ENCODE measurements at places on chromosomes 16 and 17.

DNA sequence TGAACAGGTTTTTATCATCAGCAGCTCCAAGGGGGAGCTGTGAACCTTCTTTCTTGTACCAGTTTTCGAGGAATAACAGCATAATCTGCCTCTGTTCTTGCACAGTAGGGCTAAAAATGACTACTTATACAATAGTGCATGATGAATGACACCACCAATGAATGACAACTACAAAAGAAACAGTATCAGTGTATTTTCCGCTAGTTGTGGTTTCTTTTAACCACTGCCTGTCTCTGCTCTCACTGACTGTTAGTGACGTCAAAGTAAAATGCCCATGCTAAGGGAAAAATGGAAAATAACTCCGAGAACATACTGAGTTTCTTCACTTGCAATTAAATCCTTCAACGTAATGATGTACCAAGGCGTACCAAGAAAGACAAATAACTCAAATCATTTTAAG is 294.9 kb downstream of the MAP2K6 start:
- no peak for DNase-seq

DNA sequence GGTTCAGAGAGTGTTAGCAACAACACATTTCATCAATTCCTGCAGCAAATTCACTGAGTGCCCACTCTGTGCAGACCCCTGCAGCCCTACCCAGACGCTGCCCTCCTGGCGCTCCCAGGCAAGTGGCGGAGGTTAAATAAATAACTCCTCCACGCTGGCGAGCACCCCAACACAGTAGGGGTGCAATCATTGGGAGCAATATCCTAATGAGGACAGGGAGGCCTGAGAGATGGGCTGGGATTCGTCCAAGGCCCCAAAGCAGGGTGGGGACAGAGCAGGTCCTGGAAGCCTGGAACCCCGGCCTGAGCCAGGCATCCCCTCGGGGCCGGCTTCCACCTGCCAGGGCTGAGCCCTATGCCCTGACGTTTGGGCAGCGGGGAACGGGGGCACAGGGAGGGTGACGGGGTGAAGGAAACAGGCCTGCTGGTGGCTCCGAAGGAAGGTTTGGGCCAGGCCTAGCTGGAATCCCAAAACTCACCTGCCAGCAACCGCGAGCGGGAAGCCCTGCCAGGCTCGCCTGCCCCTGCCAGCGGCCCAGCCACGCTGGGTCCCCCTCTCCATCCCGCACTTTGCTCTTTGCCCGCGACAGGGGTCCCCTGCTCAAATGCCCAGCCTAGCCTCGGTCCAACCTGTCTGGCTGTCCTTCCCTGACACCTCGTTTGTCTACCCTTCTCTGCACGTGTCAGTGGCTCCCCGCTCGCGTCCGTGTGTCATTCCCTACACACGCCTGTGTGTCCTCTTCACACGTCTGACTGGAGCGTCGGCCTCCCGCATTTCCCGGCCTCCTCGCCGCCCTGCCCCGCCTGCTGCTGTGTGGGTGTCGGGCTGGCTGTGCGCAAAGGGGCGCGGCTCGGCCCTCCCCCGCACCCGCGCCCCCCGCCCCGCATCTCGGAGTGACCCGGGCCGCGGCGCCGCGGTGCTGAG is 721 bp upstream of the BEAN1 start:
- DNase-seq = no peak

DNA sequence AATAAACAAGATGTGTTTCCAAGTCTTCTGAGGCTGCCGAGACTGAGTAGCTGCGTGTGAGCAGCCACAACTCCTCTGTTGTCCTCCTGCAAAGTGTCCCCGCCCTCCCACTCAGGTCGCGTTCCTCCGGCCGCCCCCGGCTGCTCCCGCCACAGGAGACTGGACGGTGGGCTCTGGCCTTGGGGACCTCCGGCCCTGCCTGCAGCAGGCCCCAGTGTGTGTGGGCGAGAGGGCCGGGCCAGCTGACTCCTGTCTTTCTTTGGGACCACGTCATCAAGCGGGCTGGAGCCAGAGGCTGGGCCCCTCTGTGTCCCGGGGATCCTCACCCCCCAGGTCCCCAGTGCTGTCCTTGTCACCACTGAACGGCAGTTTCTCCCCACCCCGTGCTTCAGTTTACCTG is 175.3 kb downstream of the NPIPB11 start:
- DNase-seq = no peak

GRCh38 chr16:17448640-17449638 is 21.8 kb downstream of the XYLT1 start:
- peak; percentile 59 for DNase-seq

GRCh38 chr16:73408311-73408710 is 360.4 kb upstream of the ZFHX3 start:
- no peak for DNase-seq

GRCh38 chr17:6471531-6472465 is 27.5 kb downstream of the PIMREG start:
- DNase-seq = no peak

DNA sequence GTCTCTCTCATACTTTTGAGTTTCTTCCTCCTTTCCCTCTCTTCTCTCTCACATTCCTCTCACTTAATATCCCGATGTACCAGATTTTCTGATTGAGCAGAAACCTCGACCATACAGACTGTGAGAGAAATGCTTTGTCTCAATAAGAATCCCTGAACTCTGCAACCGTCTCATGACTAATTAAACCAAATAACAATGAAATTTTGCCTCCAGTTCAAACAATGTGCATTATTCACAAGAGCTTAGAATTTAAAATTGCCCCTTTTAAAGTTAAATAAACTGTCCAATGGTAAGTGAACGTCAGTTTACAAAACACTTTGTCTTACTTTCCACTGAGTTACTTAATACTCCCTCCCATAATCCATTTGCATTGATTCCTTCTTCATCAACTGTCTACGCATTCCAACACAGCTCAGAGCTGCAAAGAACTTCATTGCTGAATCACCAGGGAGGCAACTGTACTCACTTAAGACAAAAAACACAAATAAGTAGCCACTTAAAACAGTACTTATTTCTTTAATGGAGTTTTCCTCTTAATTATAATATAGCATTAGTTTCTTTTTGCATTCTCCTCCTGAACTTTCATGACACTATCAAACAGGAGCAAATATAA is 4.9 kb downstream of the CDH11 start:
- DNase-seq = no peak

DNA sequence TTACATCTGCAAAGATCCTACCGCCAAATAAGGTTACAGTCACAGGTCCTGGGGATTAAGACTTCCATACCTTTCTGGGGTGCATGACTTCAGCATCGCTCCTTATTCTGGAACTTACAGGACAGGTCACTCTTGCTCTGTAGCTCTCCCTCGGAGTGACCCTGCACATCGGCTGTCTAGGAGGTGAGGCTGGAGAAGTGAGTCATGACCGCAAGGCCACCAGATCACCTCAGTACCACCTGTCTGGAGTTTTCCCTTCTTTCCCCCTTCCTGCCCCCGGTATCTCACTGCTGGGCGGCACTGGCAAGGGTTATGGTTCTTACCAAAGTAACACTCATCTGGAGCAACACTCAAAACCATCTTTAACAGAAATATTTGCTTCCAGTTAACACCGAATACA is 374.8 kb downstream of the SLC39A11 start:
- DNase-seq = no peak

GRCh38 chr17:73112246-73112645 is 19.8 kb upstream of the SLC39A11 start:
- no peak for DNase-seq

- DNase-seq = no peak
These were observed 388.5 kb upstream of the TNRC6C start for GRCh38 chr17:77569846-77570564.

DNA sequence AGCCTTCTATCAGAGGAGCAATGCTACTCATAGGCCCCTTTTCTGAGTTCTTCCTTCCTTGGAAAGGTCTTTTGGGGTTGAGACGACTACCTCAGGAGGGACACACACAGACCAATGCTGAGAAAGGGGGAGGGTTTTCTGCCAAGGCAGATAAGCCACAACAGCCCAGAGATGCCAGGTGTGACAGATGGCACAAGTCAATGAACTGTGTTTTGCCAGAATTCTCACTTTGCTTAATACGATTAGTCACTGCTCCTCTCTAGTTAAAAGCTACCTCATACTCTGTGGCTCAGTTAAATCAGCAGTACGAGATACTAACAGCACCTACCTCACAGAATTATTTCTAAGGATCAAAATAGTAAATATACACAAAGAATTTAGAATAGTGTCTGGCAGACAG is 8.0 kb downstream of the BRD7 start:
- no peak for DNase-seq

- no peak for DNase-seq
These were observed 4.8 kb downstream of the TNP2 start for GRCh38 chr16:11264155-11264832.

GRCh38 chr17:64219571-64219970 is 43.5 kb downstream of the TEX2 start:
- no peak for DNase-seq

DNA sequence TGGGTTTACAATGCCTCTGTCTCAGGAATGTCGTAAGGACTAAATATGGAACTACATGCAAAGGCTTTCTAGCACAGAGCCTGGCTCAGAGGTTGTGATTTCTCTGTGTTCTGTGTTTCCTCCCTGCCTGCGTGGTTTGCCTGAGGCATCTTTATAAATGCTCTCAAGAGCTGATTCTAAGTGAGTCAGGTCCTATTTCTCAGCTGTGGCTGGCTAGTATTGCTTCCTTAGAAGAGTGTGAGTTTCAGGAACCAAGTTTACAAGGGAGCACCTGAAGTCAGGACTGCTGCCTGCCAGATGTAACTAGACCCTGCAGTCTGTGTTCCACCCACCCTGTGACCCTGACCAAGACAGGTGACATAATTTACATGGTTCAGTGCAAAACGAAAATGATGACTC is 8.0 kb upstream of the CCL1 start:
- DNase-seq = no peak

DNA sequence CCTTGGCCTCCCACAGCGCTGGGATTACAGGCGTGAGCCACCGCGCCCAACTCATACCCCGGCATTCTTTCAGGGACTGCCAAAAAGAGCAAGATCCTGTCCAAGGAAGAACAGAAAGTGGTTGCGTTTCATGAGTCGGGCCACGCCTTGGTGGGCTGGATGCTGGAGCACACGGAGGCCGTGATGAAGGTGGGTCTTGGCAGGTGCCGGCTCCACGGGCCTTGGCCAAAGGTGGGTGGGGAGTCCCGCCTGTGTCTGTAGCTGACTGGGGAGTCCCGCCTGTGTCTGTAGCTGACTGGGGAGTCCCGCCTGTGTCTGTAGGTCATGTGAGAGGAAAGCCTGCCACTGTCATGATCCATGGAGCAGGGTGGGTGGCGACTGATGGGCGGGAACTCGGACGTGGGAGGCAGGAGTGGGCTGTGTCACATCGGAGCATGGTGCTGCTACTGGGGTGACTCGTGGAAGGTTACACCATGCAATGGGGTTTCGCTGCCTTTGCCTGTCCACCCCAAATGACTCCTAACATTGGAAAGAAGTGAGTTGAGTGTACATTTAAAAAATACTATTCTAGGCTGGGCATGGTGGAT is 10.0 kb upstream of the RPL13 start:
- DNase-seq = no peak

- no peak for DNase-seq
These were observed 53.1 kb downstream of the CMIP start for GRCh38 chr16:81497690-81498089.

GRCh38 chr17:55351226-55351625 is 70.4 kb downstream of the MMD start:
- DNase-seq = no peak

DNA sequence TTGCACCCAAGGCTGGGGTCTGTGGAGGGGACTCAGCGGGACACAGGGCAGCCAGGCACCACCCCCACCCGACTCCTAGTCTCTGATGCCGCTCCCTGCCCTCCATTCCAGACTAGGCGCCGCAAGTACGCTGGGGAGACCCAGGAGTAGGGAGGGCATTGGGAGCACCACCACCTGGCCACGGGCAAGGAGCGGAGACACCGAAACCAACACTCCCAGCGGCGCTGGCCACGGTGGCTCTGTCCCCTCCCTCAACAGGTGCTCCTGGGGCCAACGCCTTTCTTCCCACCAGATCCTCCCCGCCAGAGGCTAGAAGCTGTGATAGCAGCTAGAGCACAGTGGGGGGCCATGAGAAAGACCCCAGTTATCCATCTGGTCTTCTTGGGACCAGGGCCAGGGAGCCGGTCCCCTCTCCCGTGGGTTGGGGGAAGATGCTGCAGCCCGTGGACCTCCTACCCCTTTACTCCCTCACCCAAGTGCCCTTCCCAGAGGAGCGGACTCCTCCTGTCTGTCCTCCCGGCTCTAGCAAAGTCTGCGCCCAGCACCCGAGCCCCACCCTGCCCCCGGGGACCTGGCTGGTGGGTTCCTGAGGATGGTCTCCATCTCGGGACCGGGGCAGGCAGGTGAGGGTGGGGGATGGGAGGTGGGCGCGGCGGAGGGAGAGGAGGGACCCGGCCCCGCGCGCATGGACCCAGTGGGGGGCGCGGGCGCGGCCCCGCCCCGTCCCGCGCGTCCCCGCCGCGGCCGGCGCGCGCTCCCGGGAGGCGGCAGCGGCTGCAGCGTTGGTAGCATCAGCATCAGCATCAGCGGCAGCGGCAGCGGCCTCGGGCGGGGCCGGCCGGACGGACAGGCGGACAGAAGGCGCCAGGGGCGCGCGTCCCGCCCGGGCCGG is at the start of gene SYNGR3:
Gene SYNGR3 (plus strand): TSS at position 762 of the 892 bp plus-strand sequence. CDS start 133 bp downstream, outside the sequence.
- DNase-seq = no peak

- DNase-seq = no peak
These were observed 74.1 kb upstream of the CDH11 start for GRCh38 chr16:65195998-65196397.

DNA sequence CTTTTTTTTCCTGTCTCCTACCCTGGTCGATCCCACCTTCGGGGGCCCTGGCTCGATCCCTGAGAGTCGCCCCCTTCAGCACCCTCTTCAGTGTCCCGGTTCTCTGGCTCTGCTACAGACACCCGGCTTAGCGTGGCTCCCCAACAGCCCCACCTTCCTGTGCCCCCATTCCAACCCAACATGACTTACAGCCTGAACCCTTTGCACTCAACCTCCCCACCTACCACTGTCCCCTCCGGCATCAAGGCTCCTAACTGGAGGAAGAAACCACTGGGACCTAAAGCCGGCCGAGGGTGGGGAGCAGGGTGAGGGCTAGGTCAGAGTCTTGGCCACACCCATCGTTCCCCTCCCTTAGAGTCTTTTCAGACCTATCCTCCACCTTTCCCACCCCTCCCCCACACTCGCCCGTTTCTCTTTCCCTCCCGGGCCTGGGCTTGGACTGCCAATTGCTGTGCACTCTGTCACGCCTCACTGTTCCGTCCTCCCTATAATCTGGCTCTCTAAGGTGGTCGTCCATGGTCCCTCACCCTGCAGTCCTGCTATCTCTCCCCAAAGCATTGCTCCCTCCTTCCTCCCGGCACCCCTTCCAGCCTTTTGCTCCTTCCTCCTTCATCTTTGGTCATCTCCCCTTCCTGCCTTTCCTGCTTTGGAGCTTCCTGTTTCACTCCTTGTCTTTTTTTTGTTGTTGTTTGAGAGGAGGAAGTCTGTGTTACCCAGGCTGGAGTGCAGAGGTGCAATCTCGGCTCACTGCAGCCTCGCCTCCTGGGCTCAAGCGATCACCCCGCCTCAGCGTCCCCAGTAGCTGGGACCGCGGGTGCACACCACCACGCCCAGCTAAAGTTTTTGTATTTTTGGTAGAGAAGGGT is 890 bp upstream of the CLDN7 start:
- DNase-seq = no peak

GRCh38 chr16:89052890-89053724 is 40.5 kb upstream of the ACSF3 start:
- no peak for DNase-seq
